Stimulated activated CD4-positive, alpha-beta T cell treated with anti-CD3 and anti-CD28 coated beads, Interleukin-12 subunit alpha, Interleukin-12 subunit beta, amount 100 ng/mL, for 4 hours (primary cell): ENCODE measurements at places on chromosomes 2 and 18.

DNA sequence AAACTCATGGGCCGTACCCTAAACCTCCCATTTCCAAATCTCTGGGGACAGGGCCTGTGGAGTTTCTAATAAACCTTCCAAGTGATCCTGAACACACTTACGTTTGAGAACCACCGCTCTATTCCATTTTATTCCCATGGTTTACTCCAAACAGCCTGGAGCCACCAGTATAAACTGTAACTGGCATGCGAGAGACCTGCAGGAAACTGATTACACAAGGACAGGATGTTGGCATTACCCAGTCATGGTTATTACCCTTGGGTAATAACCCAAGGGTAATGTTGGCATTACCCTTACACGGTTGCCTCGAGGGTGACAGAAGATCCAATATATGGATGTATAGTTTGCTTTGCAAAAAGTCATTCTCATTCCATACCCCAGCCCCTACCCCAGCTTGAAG lies 37.0 kb upstream of the YPEL5 start:
- no peak for DNase-seq

DNA sequence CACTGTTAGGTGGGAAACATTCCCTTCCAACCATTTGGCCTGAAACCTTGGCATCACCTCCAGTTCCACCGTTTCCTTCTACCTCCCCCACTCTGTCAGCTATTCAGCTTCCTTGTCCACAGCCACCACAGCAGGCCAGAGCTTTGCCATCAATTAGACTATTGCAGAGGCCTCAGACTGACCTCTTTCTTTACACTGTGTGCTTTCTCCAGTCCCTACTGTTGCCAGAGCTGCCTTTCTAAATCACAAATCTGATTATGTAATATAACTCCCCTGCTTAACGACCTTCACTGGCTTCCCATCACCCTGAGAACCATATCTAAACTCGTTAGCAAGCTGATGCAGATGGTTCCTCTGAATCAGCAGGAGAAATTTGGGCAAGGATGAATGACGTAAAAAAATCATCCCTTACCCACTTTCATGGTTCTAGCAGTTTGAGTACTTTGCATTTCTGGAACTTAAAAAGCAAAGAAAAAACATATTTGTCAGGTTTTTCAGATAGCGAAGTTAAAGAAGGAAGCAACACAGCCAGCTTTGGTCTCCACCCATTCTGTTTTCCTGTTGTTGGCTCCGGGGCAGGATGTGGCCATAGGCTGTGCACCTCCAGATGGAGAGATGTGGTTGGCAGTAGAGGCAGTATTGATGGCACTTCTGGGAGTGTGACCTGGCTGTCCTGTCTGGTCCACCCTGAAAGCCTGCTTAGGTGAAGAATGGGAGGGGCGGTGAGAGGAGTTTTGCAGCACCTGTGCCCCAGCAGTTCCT lies 422.1 kb downstream of the PARD3B start:
- peak; percentile 15 for DNase-seq

DNA sequence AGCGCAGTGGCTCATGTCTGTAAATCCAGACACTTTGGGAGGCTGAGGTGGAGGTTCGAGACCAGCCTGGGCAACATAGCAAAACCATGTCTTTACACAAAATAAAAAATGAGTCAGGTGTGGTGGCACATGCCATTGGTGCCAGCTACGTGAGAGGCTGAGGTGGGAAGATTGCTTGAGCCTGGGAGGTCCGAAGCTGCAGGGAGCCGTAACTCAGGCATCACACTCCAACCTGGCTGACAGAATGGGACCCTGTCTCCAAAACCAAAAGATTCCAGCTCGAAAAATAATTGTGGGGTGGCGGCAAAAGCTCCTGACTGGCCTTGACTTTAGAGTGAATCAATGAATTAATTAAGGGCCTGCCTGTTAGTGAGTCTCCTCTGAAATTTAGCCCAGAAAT lies 1.2 kb upstream of the ALPP start:
- DNase-seq, result no peak

DNA sequence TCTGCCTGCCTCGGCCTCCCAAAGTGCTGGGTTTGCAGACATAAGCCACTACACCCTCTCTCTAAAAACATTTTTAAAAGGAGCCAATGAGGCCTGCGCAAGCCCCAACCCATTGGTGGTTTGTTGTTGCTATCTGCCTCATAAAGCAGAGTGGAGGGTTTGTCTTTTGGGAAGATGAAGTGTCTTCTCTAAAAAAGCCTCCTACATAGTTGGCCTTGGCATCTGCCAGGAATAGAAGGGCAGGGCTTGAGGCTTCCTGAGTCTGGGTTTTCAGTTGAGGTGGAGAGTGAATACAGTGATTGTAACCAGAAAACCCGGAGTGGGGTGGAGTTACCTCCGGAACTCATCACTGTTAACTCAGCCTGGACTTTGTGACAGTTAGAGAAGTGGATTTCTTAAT lies 5.9 kb upstream of the STARD7 start:
- no peak for DNase-seq

GRCh38 chr2:213237251-213237650 lies 47.0 kb upstream of the SPAG16 start:
- DNase-seq, result no peak

DNA sequence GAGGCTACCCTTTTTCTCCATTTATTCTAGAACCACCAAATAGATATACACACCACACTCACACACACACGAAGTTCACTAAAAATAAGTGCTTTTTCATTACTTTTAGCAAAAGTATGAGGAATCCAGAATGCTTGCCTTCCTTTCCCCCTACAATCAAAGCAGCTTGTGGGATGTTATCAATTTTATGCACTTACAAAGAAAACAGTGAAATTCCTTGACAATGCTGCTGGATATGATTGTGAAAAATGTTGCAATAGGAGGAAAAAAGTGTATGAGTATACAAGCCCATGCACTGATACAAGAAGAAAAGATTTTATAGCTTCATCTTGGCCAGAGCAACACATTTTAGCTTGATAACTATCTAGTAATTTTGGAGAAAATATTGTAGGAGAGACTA lies 269.2 kb downstream of the XIRP2 start:
- no peak for DNase-seq

GRCh38 chr18:74901362-74902146 lies 303.9 kb downstream of the ZNF407 start:
- no peak for DNase-seq

DNA sequence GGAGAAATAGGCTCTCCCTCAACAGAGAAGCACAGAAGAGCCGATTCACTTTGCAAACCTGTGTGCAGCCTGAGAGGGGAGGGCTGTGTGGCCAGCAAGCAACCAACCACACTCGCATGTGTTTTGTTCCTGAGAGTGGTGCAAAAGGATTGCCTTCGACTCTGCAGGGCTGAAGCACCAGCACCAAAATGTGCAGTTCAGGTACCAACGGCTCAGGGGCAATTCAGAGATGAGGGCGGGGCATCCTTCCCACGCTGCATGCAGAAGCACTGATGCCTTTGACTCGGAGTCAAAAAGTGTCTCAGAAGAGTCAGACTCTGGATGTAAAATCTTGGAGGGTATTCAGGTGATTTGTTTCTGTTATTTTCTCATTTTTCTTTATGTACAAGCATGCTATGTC lies 55.5 kb downstream of the DCDC2C start:
- DNase-seq, result no peak

- no peak for DNase-seq
Observed at GRCh38 chr18:44828080-44828479, 147.4 kb downstream of the SETBP1 start.

DNA sequence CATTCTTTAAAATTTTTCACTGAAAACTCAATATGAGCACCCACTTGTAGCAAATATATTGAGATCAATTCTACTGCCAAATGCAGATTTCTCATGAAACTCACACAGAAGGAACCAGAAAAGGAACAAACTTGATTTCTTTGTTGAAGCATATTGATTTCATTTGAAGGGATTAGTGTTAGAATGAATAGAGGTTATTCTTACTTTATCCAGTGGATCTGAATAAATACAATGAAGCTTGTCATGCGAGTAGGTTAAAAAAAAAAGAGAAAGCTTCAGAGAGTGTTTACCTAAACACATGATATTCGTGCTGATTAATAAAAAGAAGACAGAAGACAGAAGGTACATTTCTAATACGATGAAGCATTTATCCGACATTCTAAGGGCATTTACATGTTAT lies 226.7 kb upstream of the ZSWIM2 start:
- DNase-seq, result no peak

DNA sequence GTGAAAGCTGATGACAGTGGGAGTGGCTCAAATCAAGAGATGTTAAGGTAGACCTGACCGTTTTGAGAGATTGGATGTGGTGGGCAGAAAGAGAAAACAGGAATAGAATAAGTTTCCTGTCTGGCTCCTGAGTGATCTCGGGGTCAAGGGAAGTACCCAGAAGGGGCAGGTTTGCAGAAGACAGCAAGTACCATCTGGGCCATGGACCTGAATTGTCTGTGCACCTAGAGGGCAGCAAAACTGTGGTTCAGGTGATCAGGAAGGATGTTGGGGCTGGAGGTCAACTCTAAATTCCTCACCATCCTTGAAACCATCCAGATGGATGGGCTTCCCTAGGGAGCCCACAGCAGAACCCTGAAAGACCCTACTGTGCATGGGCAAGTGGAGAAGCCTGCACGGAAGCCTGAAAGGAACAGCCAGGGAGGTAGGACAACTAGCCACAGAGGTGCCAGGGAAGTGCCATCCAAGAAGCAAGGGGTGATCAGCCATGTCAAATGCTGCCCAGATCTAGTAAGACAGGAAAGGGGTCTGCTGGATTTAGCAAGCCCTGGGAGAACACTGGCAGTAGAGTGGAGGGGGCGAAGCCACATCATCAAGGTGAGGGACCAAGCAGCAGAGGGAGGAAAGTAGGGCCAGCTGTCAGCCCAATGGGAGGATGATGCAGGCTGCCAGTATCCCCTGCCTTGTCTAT lies 8.0 kb downstream of the TEX261 start:
- DNase-seq, result no peak

GRCh38 chr2:30040147-30040546 lies 106.7 kb upstream of the YPEL5 start:
- DNase-seq, result no peak

GRCh38 chr2:200159829-200160781 lies 146.4 kb upstream of the SPATS2L start:
- no peak for DNase-seq

DNA sequence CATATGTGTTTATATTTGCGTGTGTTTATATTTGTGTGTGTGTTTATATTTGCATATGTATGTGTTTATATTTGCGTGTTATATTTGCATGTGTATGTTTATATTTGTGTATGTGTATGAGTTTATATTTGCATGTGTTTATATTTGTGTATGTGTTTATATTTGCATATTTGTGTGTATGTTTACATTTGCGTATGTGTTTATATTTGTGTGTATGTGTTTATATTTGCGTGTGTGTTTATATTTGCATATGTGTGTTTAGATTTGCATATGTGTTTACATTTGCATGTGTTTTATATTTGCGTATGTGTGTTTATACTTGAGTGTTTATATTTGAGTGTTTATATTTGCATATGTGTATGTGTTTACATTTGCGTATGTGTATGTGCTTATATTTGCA lies 115.7 kb upstream of the CTDP1 start:
- no peak for DNase-seq

- no peak for DNase-seq
Observed at GRCh38 chr2:239926587-239927232, 98.4 kb downstream of the NDUFA10 start.

DNA sequence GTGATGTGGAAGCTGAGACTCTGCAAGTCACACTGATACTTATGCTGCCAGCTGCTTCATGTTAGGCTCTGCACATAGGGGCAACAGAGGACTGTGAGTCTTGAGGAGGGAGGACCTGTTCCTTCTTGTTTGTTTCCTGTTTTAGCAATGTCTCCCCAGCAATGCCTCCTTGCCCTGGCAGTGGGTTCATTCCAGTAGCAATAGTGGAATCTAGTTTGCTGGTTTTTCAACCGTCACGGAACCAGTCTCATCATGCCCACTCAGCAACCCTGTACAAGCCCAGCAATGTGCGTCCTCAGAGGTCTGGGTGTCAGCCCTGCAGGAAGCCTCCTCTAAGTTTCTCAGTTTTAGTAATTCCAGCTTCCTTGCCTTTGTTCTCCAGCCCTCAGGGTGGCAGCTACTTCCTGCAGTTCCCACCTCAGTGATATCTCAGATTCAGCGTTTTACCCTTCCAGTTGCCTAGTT lies 20.5 kb upstream of the ITGB6 start:
- peak; percentile 9 for DNase-seq

DNA sequence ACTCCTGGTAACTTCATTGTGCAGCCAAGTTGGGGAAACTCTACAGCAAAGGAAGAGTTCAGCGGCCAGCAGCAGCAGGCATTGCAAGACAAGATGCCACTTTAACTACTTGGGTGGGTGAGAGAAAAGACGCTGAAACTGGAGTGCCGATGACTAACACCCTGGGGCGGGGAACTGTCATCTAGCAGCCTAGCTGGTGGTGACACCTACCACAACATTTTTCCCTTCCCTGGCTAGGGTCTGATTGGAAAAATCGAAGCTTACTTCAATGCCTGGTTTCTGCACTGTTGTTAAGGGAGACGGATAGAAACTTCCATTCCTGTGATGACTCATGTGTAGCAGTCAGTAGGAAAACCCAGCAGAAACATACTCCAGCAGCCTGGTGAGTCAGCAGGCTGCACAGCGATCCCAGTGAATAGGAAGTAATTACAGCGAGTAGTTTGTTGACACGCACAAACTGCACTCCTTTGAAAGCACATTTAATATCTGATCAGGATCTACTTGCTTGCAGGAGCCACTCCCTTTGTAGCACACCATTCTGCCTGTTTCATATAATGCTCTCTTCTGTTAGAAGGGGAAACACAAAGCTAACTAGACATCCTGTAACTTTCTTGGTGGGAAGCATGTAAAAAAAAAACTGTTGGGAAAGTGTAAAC lies 62.1 kb upstream of the MAPRE2 start:
- peak; percentile 65 for DNase-seq

DNA sequence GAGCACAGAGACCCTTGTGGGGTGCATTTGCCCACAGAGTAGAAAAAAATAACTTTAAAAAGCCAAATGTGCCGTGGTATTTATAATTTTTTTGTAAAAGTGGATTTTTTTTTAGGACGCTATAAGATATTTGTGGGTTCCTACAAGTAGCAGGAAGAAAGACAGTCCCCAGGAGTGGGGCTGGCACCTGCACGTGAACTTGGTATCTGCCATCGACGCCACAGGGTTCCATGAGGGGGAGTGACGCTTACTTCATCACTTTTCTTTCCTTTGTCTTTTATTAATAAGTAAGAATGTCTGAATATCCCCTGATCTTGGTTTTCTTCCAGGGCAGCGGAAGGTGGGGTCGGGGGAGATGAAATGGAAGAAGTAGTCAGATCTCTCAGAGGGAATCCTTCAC lies 207.0 kb downstream of the TWIST2 start:
- no peak for DNase-seq

- DNase-seq, result no peak
Observed at GRCh38 chr2:85134896-85135659, 1.9 kb downstream of the TCF7L1 start.

GRCh38 chr2:225429717-225430116 lies 30.2 kb downstream of the NYAP2 start:
- DNase-seq, result no peak
